ENCODE measurements at places on chromosomes 2 and 18.

GRCh38 chr2:189874586-189875320 is 90.5 kb downstream of the PMS1 start:
- no peak for DNase-seq

DNA sequence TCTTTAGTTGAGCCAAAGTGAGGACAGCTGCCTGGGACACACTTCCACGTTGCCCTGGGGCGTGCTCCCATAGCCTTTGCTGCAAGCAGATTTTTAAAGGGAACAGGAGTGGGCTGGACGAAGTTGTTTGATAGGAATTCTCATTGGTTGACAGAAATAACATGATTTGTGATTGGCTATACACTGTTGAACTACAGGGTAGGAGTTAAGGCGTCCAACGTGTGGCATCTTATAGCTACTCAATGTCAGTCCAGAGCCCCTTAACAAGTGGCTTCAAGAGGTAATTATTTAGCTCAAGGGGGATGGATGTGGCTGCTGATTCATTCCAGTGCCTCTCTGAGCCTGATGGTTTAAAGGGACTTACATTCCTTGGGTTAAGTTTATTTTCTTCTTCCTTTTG is 65.5 kb downstream of the ACAA2 start:
- DNase-seq: no peak

DNA sequence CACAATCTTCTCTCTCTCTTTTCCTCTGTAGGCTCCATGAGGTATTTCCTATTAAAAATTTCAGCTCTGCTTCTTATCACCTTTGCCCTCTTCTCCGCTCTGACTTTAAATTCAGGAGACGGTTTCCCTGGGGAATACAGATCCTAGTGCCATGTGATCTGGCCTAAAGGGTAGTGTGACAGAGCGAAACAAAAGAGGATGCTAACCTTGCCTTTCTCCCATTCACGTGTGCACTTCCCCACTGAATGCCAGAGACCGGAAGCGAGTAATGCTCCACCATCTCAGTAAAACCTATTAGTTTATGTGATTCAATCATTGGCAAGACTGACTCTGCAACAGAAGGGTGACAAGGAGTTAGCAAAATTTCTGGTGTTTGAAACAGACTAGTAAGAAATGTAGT is 358.3 kb downstream of the ZNF521 start:
- DNase-seq: no peak

DNA sequence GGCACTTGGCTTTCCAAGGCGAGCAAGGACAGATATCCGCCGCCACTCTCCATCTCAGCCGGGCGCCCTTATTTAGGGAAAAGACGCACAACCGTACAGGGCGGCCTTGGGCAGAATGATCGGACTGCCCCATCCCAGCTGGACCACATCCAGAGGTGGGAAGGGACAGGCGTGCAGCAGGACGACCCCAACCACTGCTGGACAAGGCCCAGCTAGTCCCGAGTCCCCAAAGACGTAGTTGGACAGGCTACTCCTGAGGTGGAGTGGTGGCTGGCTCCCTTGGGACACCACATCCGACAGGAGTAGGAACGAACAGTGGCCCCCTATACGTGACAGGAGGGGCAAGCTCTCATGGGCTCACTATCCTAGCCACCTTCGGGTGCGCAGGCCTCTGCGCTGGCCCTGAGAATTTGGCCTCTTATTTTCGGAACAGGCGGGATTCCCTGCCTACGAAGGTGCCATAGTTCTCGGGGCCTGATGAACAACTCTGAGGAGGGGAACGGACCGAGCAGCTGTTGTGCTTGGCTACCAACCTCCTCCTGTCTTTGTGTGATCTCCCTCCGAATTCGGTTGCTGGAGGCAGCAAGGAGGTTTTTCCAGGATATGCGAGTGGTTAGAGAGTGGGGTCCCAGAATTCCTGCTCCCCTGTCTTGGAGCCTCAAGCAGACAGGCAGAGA is 2.3 kb downstream of the FEV start:
- no peak for DNase-seq

DNA sequence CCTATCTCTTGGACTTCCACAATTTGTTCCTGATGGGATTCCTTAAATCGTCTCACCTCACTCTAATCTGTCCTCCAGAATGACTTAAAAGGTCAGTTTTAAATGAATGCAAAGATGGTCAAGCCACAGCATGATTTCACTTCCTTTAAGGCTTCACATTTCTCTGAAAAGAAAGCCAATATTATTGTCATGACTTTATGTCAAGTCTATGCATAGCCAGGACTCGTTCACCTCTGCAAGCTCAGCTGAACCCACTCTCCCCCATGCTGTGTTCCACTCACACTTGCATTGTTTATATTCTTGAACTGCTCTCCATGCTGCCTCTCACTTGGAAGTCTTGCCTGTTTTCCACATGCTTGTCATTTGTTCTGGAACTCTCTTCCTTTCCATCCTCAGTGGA is 298.4 kb upstream of the MMADHC start:
- DNase-seq: no peak

- DNase-seq: no peak
These were observed 31.2 kb downstream of the ASAP2 start for GRCh38 chr2:9237831-9238230.

- no peak for DNase-seq
These were observed 30.0 kb downstream of the EN1 start for GRCh38 chr2:118817469-118817868.

GRCh38 chr18:46013484-46014189 is 46.5 kb upstream of the EPG5 start:
- no peak for DNase-seq

DNA sequence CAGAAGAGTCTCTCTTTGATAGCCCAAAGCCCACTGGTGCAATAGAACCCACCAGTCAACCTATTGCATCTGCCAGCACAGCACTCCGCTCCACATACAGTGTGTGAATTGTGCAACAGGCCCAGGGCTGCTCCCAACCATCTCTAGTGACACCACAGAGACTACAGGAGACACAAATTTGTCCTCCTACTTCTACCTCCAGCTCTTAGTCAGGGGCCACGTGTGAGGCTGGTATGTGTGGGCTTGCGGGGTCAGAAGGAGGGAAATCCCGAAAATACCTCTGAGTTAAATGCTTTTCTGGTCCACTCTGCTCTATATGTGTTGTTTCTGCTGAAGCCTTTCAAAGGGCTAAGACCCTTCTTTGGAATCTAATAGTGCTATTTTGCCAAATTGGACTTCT is 18.0 kb downstream of the DGUOK start:
- DNase-seq: no peak

- no peak for DNase-seq
These were observed 39.8 kb upstream of the ASAP2 start for GRCh38 chr2:9166579-9167377.

DNA sequence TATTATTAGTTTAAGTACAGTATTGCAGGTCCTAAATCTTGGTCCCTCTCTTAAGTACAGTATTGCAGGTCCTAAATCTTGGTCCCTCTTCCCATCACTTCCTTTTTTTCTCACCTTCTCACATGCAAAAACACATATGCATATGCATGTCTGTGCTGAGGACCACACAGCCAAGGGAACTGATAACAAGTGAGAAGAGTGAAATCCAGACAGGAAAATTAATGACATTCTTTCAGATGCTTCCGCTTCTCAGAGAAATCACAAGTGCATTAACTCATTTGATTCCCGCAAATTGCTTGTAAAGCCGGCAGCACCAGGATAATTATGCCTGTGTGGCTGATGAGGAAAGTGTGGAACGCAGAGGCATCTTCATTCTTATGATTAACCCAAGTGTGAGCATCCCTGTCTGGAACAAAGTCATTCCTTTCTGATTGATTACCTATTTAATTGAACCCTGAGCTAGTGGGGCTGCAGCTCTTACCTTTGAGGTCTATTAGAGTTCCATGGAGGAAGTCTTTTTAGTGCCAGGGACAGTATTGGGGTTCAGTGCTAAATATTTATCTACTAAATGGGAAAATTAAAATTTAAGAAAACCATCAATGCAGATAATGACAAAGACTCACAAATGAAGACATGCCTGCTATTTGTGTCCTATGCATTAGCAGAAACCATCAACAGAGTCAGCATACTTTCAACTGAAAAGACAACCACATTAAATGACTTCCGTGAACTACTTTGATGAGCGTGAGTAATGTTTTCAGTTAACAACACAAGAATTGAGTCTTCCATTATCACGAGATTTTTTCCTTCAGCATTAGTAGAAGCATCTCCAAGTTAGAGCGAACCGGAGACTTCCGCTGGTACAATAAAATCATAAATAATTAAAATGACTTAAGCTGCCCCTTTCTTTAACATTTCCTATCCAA is 220.4 kb upstream of the SLC35G4 start:
- no peak for DNase-seq

DNA sequence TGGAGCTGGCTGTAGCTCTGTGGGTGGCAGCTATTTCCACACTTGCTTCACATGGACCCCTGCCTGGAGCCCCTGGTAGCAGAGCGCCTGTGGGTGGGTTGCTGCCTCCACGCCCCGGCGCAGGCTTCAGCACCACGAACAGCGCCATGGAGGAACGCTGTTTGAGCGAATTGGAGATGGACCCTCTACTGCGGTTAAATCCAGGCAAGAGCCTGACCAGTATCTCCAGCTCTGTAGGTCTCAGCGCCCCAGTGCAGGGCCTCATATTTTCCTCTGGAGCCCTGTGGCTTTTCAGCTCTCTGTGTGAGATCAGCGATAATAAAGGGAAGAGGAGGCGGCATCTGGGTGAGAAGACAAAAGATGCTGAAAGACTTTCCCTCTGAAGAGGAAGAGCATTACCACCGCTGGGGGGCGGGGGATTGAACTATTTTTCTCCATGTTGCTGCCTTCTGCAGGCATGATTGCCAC is 12.0 kb downstream of the ONECUT2 start:
- DNase-seq: no peak

- DNase-seq: no peak
These were observed 115.8 kb downstream of the PIGN start for GRCh38 chr18:62071071-62071470.

GRCh38 chr2:113309655-113310387 is 31.1 kb upstream of the PAX8 start:
- no peak for DNase-seq

DNA sequence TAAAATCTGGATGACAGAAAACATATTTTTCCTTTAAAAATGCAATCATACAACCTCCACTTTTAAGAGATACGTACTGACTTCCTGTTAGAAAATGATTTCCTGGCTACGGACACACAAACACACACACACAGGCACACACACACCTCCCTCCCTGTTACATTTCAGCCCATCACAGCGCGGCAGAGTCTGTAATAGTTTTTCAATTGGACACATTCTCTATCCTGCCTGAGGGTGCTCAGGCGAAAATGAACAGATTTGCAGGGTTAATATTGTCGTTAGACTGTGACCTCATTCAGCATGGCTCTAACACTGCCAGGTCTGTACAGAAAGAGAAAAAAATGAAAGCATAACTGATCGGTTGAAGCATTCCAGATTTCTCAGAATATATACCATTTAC is 45.0 kb downstream of the KCTD1 start:
- DNase-seq: no peak

DNA sequence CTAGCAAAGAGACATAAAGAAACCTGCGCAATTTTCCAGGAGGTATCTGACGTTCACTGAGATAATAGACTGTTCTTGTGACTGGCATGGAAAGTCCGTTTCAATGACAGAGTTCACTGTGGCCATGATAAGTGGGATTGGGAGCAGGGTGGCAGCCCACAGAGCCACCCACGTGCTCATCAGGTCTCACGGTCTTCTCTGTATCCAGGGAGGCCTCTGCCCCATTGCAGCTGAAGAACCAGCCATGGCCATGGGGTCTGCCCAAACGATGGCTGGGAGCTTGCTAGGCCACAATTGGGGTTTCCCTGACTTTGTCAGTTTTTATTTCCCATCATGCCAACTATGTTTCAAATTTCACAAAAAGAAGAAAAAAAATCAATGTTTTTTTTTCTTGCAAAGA is 57.2 kb downstream of the PDCL3 start:
- DNase-seq: no peak

GRCh38 chr2:177172034-177172880 is 40.3 kb upstream of the HNRNPA3 start:
- no peak for DNase-seq

GRCh38 chr18:9867071-9867594 is 18.6 kb upstream of the TXNDC2 start:
- no peak for DNase-seq

GRCh38 chr2:150142561-150142960 is 344.9 kb downstream of the RND3 start:
- DNase-seq: no peak

DNA sequence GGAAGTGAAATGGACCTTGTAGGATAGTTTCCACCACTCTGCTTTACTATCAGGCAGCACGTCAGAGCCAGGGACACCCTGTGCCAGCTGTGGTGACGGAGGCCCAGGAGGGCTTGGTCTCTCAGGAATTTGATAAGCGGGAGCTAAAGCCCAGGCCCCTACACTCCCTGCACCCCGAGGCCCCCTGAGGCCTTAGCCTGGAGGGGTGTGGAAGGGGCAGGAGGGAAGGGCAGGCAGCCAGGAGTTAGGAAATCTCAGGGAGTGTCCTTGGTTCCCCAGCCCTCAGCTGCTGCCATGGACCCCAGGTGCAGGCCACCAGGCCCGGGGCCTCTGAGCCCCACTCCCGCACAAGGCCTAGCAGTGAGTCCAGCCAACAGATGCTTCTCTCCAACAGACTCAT is 38.2 kb downstream of the PDIA6 start:
- DNase-seq: no peak
